ENCODE measurements at places on chromosomes 16 and 17.

DNA sequence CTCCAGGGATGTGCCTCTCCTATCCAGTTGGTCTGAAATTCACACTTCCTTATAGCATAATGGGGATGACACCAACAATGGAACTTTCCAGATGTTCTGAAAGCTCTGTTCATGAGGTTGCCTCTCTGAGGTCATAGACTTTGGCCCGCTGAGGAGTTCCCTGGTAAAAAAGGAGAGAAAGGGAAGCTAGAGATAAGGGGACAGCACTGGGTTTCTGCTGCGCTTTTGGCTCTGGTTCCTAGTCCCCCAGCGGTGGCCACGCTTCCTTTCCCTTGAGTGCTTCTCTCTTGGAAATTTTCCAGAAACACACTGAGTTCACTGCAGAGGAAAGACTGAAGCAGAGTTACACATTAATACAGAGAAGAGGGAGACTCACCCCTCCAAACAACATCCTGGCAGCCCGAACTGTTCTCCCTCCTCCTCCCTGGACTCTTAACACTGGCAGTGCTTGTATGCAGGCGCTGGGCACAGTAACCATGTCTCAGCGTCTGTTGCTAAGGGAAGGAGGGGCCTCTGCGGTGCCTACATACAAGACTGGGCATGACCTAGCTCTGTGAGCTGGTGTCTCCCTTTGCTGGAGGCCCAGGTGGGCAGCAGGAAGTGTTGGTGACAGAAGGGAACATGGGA lies at the start of gene DNAH3:
Gene DNAH3, minus strand, starts transcription at position 472 of the 627 bp plus-strand sequence. CDS start 527 bp downstream, outside the sequence.
- DNase-seq = no peak

DNA sequence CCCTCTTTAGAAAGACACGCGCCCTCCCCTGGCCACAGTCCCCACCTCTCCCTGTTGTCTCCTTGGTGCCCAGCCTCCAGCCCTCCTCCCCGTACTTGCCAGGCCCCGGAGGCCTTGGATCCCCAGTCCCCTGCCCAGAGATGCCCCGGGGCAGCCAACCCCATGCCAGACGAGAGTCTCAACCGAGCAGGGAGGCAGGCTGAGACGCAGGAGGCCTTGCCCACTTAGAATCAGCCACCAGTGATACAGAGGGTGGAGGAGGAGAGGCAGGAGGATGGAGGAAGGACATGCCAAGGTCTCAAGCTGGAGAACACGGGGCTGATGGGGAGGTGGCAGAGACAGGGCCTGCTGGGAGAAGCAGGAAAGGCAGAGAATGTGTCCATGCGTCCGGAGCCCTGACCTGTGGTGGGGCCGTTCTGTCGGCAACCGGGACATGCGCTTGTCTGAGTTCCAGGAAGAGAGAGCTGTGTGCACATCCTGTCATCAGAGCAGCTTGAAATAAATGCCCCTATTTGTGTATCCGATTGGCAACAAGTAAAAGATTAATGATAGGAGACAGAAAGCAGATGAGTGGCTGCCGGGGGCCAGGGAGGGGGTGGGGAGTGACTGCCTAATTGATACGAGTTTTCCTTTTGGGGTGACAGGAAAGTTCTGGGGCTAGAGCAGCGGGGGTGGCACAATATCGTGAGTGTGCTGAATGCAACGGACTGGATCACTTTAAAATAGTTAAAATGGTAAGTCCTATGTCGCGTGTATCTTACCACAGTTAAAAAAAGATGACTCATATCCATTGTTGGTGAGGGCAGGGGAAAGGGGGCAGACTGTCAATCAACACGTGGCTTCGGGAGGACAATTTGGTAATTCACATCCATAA lies 44.7 kb upstream of the MEAK7 start:
- DNase-seq = no peak

DNA sequence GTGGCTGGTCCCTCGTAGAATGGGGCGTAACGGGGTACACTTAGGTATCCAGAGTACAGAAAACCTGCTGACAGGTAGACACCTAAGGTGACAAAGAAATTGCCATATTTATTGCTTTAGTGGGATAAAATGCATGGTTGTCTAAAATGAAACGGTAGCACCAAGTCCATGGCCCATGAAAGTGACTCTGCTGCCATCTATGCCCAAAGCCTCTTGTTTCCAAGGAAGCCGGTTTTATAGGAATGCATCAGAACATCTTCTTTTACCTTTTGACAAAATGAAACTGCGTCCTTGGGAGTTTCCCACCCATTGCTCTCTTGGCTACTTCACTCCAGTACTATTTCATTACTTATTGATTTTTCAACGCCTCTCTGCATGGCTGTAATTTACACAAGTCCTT lies 151.3 kb upstream of the ZFHX3 start:
- DNase-seq = no peak

- DNase-seq = no peak
Measured at GRCh38 chr17:65918916-65919315, 273.0 kb downstream of the CEP112 start.

DNA sequence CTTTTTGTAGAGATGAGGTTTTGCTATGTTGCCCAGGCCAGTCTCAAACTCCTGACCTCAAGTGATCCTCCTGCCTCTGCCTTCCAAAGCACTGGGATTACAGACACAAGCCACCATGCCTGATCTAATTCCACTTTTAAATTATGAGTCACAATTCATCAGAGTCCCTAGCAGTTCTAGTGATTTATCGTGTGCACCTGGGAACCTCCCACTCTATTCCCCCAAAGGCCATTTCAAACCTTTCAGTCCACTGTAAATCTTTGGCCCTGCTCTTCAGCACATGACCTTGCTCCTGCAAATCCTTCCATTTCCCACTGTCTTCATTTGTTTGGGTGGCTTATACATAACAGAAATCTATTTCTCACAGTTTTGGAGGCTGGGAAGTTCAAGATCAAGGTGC lies 73.0 kb downstream of the HS3ST2 start:
- DNase-seq = no peak

GRCh38 chr16:85162478-85163277 lies 50.4 kb upstream of the CIBAR2 start:
- peak; percentile 54 for DNase-seq

- no peak for DNase-seq
Measured at GRCh38 chr16:24281466-24281865, 25.3 kb downstream of the CACNG3 start.

DNA sequence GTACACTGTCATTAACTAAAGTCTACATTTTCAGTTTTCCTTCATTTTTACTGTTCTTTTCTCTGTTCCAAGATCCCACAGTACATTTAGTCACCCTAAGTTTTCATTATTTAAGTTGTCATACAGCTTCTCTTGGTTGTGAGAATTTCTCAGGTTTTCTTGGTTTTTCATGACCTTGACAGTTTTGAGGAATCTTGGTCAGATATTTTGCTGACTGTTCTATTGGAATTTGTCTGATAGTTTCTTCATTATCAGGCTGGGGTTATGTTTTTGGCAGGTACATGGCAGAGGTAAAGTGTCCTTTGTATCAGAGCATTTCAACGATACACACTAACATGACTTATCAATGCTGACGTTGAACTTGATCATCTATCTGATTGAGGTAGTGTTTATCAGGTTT lies 19.6 kb downstream of the MBTD1 start:
- no peak for DNase-seq

GRCh38 chr17:32656886-32657285 lies 170.1 kb downstream of the CDK5R1 start:
- DNase-seq = no peak

- no peak for DNase-seq
Measured at GRCh38 chr17:36848008-36848902, 89.0 kb upstream of the LHX1 start.

- no peak for DNase-seq
Measured at GRCh38 chr17:77034677-77035424, 105.9 kb upstream of the SEC14L1 start.

GRCh38 chr16:57826706-57827625 lies 24.7 kb upstream of the KIFC3 start:
- no peak for DNase-seq

All from fibroblast of skin of left quadriceps (primary cell).